ENCODE measurements at places on chromosomes 11 and 22.

GRCh38 chr11:43404836-43405479, 46.2 kb downstream of the TTC17 start:
- no peak for DNase-seq

DNA sequence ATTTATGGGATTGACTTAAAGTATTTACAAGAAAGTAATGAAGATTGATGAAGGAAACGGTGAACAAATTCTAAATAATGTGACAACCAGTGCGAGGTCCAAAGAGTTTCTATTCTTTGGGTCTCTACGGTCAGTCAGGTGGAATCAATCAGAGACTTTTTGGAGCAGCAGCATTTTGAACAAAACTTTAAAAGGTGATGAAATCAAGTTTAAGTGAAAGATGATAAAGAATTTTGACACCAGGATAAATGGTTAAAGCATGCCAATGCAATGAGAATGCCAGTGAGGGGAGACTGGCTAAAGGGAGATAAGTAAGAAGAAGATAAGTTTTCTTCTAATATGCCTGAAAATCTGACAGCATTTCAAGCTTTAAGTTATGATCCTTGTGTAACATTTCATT, 67.9 kb downstream of the DCUN1D5 start:
- DNase-seq = no peak

DNA sequence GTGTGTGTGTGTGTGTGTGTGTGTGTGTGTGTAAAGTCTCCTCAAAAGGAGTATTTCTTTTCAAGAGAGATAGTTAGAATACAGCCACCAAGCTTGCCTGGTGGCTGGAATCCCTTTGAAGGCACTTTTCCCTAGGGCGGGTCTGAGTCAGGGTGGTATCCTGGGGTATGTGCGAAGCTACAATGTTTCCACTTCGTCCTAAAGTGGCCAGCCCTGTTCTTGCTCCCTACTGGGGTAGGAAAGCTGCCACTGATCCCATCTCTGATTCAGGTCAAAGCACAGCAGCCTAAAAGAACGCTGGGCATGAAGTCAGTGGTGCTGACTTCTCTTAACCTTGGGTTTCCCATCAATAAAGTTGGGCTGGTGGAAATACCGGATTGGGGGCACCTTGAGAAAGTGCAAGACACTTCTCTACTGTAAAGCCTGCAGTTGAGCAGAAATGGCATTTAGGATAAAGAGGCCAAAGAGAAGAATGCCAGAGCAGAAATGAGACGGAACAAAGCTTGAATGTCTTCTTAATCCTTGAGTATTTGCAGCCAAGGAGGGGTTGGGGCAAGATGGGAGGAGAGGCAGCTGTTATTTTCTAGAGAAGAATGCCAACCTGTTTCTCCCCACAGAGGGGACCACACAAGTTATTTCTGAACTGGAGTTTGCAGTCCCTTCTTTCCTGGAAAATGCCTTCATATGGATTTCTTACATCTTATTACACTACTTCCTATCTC, 35.3 kb downstream of the ZNRF3 start:
- DNase-seq = no peak

DNA sequence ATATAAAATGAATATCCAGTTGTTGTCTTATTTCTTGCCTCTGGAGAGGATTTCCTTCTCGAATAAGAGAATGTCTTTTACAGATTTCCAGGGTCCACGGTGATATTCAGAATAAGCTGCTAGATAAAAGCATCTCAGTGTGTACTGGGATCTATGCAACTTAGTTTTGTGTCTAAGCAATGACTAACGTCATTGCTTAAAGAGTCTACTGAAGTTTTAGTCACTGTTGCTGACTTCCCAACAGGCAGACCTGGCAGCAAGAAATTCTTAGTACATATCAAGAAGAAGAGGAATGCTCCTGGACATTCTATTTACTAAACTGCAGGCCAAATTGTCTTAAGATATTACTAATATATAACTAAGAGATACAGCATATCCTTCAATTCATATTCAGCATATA, 70.3 kb downstream of the SOX6 start:
- no peak for DNase-seq

DNA sequence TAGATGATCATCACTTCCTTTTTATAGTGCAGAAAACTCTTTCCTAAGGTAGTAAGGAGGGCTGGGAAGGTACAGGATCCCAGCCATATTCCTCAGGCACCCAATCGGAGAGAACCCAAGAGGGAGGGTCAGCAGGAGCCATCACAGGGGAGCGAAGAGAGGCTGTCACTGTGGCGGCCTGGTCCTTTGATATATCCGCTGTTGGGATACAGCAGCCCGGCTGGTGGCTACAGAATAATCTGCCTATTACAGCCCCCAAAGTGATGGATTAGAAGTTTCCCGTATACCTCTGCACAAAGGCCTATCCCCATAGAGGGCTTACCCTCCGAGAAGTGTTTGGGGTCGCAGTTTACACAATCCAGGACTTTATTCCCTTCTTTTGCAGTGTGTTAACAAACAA, 48.5 kb downstream of the OR4D9 start:
- DNase-seq = no peak

DNA sequence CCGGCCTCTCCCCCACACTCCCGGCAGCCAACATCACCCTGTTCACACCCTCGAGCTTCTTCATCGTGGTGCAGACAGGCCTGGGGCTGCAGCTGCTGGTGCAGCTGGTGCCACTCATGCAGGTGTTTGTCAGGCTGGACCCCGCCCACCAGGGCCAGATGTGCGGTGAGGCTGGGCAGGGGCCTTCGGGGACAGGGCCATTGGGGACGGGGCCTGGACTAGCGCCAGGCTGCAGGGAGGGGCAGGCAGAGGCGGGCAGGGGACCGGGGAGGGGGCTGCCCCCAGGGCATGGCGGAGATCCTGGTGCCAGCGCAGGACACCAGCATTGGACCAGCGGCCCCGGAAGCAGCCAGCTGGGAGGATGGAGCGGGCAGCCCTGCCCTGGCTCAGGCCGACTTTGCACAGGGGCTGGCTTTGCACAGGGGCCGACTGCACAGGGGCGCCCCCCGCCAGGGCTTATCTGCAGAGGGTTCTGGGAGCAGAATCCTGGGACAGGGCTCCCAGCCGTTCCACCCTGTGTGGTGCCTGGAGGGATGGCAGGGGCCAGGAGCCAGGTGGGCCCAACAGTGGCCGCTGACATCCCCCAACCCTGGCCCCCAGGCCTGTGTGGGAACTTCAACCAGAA, 8.6 kb downstream of the MUC5B start:
- no peak for DNase-seq

GRCh38 chr11:72609045-72609444, 65.2 kb downstream of the PDE2A start:
- no peak for DNase-seq

- no peak for DNase-seq
Measured at GRCh38 chr11:98300719-98301118, 720.0 kb upstream of the CNTN5 start.

DNA sequence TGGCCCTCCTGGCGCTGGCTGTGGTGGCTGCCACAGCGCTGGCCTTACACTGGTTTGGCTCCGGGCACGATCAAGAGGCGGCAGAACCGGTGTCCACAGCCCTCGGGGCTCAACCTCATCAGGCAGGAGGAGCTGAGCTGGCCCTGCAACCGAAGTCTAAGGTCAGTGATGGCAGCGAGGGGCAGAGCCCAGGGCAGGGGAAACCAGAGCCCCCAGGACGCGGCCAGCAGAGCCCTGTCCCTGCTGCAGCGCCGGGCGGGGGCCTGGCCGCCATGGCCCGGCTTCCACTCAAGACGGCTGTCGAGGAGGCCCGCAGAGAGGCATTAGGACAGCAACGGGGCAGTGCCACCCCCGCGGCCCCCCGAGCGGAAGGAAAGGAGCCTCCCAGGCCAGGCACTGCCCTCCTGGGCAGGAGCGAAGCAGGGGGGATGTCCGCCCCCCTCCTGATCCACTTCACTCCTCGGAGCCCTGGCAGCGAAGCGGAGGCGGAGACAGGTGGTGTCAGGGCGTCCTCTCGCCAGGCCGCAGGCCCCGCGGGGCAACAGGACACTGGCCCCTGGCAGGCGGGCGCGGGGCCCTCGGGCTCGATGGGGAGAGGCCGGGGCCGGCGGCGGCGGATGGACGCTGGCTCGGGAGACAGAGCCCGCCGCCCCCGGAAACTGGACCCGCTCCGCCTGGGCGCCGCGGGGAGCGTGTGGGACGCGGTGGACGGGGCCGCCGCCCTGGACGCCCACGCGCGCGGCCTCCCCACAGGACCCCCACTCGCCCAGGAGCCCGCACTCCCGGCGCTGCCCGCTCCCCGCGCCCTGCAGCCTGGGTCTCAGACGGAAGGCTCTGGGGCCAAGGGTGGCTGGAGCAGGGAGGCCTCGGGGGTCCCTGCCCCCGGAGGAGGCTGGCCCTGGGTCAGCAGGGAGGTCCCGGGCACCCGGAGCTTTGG, 895 bp downstream of the KLHDC7B start:
- DNase-seq = no peak

- no peak for DNase-seq
Measured at GRCh38 chr11:68661697-68662603, 22.4 kb upstream of the GAL start.

DNA sequence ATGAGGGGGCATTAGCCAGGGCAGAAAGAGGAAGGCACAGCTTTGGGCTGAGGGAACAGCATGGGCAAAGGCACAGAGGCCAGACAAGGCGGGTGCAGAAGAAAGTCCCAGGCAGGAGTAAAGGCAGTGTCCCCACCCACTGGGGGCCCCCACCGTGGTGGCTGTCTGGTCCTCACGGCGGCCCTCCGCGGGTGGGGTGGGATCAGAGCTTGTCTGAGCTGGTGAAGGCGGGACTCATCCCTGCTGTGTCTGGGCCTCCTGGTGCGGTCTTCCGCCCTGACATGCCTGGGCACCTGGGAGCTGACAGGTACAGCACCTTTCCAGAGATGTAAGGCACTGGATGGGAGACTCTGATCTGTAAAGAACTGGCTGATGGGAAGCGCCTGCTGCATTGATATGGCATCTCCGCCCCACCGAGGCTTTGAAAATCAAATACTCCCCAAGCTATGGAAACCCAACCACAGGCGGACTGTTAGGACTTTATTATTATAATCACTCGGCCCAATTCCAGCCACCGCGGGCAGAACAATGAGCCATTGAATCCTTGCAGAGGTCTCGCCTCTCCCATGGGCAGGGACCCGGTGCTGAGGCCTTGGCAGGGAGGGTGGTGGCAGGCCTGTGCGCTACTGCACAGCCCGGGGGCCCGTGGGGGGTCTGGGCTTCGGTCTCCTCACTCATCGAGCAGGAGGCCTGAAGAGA, 14.2 kb upstream of the GNB1L start:
- no peak for DNase-seq

GRCh38 chr11:81967242-81967641, 766.4 kb downstream of the FAM181B start:
- DNase-seq = no peak

DNA sequence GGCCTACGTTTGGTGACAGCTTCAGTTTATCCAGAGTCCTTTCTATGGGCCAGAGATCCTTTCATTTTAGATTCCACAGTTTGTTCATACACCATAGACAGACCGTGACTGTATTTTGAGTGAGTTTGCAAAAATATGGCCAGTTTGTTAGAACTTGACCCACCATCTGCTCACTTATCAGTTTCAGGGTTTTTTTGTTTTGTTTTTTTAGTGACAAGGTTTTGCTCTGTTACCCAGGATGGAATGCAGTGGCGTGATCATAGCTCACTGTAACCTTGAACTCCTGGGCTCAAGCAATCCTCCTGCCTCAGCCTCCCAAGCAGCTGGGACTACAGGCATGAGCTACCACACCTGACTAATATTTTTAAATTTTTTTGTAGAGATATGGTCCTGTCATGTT, 9.1 kb upstream of the CKAP5 start:
- no peak for DNase-seq

GRCh38 chr11:122977470-122978298, 4.0 kb downstream of the BSX start:
- DNase-seq = no peak

GRCh38 chr11:704781-705645, 1.0 kb upstream of the EPS8L2 start:
- DNase-seq = no peak

DNA sequence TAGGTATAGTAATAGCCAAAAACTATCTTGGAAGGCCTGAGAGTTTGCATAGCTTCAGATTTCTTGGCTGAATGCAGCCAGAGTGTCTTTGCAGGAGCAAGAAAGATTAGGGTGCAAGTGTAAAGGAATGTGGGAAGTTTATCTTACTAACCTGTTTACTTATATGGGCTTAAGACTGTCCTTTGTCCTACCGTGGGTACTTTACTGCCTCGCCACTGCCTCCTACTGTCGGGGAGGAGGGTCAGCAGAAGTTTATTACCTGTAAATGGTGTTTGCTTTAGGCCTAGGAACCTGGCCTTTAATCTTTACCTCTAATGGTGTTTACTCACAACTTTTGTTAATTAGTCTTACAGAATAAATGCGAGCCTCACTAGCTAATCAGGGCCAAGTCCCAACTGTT, 633.8 kb downstream of the DLG2 start:
- no peak for DNase-seq

DNA sequence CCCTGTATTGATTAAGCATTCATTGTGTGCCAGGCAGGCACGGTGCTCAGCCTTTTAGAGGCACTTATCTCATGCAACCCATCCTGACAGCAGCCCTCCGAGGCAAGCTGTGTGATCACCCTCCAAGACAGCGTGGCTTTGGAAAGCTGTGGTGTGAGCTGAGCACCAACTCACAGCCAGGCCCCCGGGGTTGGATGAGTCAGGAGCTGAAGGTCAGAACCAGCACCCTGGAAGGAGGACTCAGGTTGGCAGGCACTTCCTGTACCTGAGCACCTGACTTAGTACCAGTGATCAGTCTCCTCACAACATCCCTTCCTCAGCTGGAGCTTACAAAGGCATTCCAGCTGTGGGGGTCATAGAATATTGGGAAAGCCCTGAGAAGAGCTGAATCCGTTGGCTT, 9.0 kb downstream of the PATZ1 start:
- no peak for DNase-seq

GRCh38 chr11:35664977-35665441, 2.4 kb downstream of the TRIM44 start:
- DNase-seq = no peak
